ENCODE measurements at places on chromosomes 13 and 19. TPM values are rescaled to one million over a fixed set of nuclear protein-coding genes. Genes with fewer than 3 reads are reported as not detected.

LIM2 gene
- total RNA-seq = not detected

GRCh38 chr19:13058951-13059660 is 43.6 kb downstream of the LYL1 start:
- no peak for DNase-seq

GRCh38 chr13:35886332-35887114 is 244.7 kb downstream of the DCLK1 start:
- DNase-seq = no peak

GRCh38 chr19:46598372-46598917 is 2.7 kb upstream of the CALM3 start:
- no peak for DNase-seq

NLRP9 gene
- not detected for total RNA-seq

GRCh38 chr13:51275101-51275500 is 52.9 kb downstream of the FAM124A start:
- no peak for DNase-seq

GRCh38 chr19:6236310-6237291 is 43.2 kb downstream of the MLLT1 start:
- no peak for DNase-seq

DNA sequence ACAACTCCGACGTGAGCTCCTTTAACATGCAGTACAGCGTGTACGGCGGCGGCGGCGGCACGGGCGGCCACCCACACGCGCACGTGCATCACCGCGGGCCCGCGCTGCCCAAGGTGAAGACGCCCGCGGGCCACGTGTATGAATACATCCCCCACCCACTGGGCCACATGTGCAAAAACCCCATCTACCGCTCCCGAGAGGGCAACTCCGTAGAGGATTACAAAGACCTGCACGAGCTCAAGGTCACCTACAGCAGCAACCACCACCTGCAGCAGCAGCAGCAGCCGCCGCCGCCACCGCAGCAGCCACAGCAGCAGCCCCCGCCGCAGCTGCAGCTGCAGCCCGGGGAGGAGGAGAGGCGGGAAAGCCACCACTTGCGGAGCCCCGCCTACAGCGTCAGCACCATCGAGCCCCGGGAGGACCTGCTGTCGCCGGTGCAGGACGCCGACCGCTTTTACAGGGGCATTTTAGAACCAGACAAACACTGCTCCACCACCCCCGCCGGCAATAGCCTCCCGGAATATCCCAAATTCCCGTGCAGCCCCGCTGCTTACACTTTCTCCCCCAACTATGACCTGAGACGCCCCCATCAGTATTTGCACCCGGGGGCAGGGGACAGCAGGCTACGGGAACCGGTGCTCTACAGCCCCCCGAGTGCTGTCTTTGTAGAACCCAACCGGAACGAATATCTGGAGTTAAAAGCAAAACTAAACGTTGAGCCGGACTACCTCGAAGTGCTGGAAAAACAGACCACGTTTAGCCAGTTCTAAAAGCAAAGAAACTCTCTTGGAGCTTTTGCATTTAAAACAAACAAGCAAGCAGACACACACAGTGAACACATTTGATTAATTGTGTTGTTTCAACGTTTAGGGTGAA is 6.6 kb downstream of the SLITRK5 start:
- DNase-seq = peak; percentile 44

GRCh38 chr19:31838163-31838815 is 489.1 kb upstream of the TSHZ3 start:
- DNase-seq = no peak

DNA sequence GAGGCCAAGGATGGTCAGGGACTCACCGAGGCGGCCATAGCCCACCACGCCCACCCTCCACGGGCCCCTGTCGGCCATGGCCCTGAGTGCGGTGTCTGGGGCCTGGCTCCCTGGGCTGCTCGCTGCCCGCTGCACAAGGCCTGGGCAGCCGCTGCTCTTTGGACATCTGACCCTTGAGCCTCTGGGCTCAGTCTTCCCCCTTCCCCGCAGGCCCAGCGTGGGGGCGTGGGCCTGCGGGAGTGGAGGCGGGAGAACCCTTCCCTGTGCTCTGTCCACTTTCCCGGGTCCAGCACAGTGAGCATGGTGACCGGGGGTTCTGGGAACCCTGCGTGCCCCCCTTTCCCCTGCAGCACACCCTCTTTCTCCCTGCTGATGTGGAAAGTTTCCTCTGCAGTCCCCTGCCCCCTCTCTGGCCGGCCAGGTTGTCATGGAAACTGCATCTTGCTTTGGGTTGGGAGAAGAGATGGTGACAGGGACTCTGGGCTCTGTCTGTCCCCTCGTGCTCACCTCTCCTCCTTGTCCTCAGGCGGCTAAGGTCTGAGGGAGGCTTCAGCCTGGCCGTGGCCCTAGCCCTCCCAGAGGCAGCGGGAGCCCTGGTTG is at the start of gene ASPDH:
TSS of gene ASPDH (minus strand) at position 168 of the 600 bp plus-strand sequence. CDS start at position 78, 90 bp downstream.
- DNase-seq = peak; percentile 60

- DNase-seq = no peak
Measured at GRCh38 chr13:74063533-74064100, 70.6 kb downstream of the KLF12 start.

Measured in Peyer's patch (tissue), 4 donors.